ENCODE measurements at places on chromosomes 3 and 15.

DNA sequence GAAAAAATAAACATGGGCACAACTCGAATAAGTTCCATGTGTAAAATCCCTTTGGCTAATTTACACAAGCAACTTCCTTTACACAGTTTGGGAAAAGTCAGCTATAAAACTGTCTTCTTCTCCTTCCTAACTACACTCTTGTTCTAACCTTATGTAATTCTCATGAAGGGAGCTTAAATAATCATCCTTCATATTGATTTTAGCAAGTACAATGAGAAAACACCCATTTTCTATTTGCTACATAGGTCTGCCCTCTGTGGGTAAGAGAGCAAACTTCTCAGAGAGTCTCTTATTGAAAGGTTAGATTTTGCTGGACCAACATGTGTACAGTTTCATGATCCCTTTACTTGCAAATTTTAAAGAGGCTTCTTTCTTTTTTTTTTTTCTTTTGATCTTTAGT, 398.5 kb downstream of the ROBO1 start:
- DNase-seq, result no peak

DNA sequence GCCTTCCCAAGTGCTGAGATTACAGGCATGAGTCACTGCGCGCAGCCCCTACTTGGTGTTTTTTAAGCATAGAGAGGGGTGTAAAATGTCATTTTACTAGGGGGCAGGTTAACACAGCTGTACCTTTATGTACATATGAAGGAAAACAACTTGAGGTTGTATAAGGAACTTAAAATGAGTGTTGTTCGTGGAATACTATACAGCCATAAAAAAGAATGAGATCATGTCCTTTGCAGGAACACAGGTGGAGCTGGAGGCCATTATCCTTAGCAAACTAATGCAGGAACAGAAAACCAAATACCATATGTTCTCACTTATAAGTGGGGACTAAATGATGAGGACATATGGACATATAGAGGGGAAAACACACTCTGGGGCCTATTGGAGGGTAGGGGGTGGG, 256.2 kb upstream of the C2CD4B start:
- DNase-seq, result no peak

GRCh38 chr15:39165020-39165706, 415.7 kb upstream of the THBS1 start:
- no peak for DNase-seq

GRCh38 chr3:65788461-65788860, 250.3 kb downstream of the MAGI1 start:
- DNase-seq, result no peak

- DNase-seq, result no peak
Observed at GRCh38 chr3:89586676-89587075, 479.3 kb downstream of the EPHA3 start.

- no peak for DNase-seq
Observed at GRCh38 chr15:26212109-26212508, 349.0 kb upstream of the ATP10A start.

DNA sequence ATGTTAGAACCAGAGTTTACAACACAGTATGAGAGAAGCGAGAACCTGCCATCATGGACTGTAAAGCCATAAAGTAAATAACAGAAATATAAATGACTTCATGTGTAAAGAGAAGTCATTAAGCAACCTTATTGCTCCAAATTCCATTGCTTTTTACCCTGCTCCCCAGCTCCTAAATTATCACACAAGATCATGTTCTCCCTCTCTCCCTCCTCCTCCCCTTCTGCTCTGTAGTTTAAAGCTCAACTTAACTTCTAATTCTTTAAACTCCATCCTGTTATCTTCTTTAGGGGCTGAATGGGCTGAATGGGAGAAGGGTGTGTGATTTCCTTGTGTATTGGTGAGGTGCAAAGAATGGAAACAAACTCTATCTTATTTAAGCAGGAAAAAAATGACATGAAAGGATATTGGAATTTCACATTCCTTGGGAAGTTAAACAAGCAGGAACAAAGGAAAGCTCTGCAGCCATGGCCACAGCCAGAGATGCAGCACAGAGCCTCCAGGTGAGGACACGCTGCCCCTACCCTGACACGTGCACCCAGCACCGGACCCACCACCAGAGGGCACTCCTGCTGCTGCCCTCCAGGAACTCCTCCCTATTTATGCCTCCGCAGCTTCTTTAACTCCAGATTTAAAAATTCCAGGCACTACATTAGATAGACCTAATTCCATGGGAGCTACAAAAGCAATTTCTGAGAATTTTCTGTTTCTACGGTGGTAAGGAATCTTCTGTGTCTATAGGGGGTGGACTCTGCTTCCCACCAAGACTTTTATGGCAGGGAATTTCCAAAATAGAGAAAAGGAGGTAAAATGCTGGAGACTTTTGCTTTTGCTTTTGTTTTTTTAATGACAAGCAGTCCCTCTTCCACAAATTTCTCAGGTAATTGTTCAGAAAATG, 76.9 kb upstream of the ABI3BP start:
- no peak for DNase-seq

GRCh38 chr3:183699238-183699947, 1.8 kb downstream of the YEATS2 start:
- no peak for DNase-seq

GRCh38 chr3:193240850-193241706, at the start of gene PLAAT1:
PLAAT1 (plus strand) TSS chr3:193241222; CDS start chr3:193255651, 14,429 bp downstream.
- no peak for DNase-seq

GRCh38 chr15:57892181-57892580, 173.3 kb downstream of the ALDH1A2 start:
- no peak for DNase-seq

DNA sequence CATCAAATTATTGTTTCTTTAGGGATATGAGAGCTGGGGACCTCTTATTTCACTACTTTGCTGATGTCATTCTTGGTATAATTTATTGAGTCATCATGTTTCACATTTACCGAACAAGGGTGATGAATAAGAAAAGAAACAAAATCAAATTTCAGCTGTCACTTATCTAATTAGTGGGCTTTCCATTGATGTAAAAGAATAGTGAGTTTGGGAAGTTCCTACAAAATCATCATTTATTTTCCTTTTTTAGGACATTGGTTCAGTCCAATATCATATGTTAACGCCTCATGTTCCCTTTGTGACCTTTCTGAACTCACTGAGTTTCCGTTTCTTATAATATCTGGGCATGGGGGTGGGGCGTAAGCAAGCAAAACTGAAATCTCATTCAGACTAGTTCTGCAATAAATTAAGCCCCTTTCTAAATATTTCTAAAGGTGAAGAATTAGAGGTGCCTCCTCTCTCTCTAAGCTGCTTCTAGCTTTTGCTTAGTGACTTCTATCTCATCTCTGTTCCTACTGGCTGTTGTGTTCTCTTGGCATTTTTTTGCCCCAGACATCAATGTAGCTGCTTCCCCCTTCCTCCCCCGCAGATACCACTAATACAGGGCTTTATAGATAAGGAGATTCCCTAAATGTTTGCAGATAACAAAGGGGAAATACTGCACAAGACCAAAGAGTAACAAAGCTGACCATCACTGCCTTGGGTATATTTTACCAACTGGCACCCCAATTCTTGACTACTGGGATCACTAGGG, 238.0 kb upstream of the CTNNB1 start:
- DNase-seq, result no peak

GRCh38 chr3:17442332-17443049, 299.9 kb downstream of the TBC1D5 start:
- DNase-seq, result no peak

- DNase-seq, result no peak
Observed at GRCh38 chr3:121719423-121719822, 30.1 kb downstream of the GOLGB1 start.

DNA sequence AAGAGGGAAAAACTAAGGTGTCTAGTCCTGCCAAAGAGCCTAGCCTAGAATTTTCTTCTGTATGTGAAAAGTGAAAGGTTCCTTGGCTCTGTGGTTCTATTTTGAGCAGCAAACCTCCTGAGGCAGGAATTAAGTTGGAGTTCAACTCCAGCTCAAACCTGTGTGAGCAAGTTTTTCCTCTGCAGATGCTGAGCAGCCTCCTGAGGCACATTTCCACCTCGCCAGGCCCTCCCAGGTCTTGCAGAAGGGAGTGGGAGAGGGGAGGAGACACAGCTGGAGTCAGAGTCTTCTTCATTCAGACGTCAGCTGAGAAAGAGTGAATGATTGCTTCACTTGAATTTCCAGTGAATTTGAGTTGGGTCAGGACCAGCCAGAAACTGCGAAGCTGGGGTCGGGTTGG, 69.5 kb upstream of the ETV5 start:
- no peak for DNase-seq

GRCh38 chr3:42043099-42043813, 47.9 kb upstream of the TRAK1 start:
- peak; percentile 80 for DNase-seq

- DNase-seq, result no peak
Observed at GRCh38 chr15:92779874-92780273, 120.2 kb upstream of the CHD2 start.

- no peak for DNase-seq
Observed at GRCh38 chr3:127889461-127889863, 25.6 kb upstream of the KBTBD12 start.

DNA sequence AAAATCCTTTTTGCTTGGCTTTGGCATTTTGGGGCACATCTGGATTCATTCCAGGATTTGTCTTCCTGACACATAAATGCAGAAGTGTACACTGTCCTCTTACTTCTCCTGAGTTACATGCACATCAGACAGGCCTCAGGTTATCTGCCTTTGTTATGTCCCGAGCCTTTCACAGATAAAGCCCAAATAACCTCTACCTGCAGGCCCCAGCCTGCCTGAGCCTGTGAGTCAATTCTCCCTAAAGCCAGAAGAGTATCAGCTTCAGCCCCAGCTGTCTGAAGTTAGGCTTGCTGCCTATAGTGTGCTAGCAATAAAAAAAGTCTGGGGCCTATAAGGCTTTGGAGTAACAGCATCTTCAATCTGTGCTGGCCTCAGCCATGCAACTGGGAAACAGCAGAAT, 17.7 kb upstream of the GSK3B start:
- DNase-seq, result no peak

Measured in brain pericyte (primary cell).